T follicular helper cell (primary cell): ENCODE measurements at places on chromosomes 3 and 15.

- DNase-seq = no peak
Measured at GRCh38 chr3:42865256-42865655, 10.4 kb downstream of the CYP8B1 start.

GRCh38 chr3:8756671-8757070 lies 12.7 kb downstream of the OXTR start:
- DNase-seq = no peak

DNA sequence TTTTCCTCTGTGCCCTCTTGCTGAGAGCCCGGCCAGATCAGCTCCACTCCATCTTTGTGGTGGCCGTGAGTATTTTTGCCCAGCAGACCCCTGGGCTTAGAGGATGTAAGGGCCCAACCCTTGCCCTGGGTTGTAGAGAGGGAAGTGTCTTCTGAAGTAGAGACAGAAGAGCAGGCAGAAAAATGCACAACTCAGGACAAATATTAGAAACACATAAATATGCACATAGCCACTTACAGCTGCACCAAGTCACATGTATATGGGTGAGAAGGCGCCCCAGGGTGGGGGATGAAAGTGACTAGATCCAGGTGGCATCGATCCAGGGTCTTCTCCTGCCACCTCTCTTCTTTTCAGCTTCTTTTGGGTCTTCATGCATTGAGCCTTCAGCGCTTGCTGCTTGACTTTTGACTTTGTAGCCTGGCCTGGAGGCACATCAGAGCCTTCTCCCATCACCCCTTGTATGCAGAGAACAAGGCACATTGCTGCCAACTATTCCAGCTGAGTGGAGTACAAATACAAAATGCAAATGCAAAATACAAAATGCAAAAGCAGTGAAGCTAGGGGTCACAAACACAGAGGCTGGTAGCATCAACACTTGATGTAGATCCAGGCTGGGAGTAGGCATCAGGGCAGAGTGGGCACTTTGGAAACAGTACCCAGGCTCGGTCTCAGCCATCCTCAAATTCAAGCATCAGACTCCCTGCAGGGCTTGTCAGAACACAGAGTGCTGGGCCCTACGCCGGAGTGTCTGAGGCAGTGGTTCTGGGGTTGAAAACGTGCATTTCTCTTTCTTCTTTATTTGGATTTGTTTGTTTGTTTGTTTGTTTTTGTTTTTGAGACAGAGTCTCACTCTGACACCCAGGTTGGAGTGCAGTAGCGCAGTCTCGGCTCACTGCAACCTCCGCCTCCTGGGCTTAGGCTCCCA lies 133.0 kb downstream of the ASB7 start:
- no peak for DNase-seq

GRCh38 chr3:170721563-170721962 lies 135.7 kb upstream of the SLC7A14 start:
- DNase-seq = no peak

- no peak for DNase-seq
Measured at GRCh38 chr15:93730724-93731123, 500.6 kb upstream of the MCTP2 start.

DNA sequence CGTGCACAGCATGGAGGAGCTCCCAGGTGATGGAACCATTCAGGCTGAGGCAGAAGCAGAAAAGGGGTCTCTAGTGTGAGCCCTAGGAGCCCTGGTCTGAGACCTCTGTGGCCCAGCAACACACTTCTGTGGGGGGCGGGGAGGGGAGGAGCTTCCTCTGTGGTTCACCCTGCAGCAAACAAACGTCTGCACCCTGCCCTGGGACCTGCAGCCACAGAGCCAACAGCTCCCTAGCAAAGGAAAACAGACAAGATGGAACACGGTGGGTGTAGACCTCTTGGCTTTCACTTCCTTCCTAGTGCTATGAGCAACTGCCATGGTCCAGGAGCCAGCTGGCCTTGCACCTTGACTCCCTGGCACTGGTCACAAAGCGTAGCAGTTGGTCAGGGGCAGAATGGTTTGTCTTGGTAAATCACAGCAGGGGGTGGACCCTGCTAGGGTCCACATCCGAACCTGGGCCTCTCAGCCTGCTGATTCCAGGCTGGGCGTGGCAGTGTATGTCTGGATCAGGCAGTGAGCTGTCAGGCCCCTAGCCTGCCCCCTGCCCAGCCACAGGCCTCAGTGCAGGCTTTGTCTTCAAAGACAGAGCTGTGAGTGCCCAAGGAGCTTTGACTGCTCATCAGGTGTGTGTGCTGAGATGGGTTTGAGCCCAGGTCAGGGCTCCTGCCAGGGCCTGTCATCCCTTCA lies 6.7 kb downstream of the AMIGO3 start:
- DNase-seq = no peak

GRCh38 chr3:131608296-131608695 lies 105.5 kb upstream of the MRPL3 start:
- DNase-seq = no peak

- no peak for DNase-seq
Measured at GRCh38 chr15:89864958-89865739, 28.6 kb downstream of the AP3S2 start.

DNA sequence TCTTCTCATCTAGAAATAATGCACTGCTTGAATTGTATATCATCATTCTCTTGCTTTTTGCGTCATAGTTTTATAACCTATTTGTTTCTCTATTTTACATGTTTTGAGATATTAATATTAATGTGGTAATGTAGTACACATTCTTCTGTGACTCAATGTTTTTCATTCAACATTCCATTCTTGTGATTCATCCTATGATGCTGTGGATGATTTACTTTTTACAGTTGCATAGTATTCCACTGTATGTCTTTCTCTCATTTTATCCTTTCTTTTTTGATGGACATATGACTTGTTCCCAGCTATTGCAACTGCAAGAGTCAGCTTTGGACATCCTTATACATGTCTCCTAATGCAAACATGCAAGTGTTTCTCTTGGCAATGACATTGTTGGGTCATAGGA lies 20.6 kb upstream of the VEPH1 start:
- DNase-seq = no peak

GRCh38 chr15:64894395-64895056 lies 17.2 kb upstream of the ANKDD1A start:
- DNase-seq = peak; percentile 82

- no peak for DNase-seq
Measured at GRCh38 chr3:114551770-114552526, 258.1 kb downstream of the TIGIT start.

GRCh38 chr3:67821135-67821534 lies 166.7 kb upstream of the SUCLG2 start:
- no peak for DNase-seq

DNA sequence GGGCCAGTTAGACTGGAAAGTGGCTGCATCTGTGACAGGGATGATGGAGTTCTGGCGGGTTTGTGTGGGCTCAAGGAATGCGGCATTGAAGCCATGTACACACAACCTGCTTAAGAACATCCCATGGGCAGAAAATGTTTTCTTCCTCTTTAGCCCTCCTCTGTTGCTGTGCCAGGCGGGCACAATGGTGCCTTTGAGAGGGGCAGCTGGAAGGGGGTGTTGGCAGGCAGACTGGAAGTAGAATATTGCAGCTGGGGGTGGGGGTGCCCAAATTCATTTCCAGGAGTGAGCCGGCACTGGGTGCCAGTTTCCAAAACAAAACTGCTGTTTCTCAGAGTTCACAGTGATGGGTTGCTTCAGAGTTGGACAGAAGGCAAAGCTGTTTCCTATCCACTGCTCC lies 91.8 kb upstream of the ETV5 start:
- DNase-seq = no peak

DNA sequence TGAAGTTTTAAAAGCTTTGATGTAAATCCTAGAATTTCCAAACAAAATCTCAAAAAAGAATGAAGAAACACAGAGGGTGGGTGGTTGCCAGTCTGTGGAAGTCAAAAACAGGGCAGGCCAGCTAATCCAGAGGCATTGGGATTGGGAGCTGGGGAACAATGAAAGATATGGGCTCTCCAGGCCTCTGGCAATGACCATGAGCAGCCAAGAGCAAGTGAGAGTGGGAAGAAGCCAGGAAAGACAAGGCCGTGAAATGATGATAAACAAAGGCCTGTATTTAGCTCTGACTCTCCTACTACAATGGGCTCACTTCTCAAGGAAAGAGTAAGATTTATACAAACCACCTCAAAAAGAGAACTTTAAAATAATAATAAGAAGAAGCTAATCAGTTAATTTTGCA lies 248.5 kb downstream of the ZMAT3 start:
- DNase-seq = no peak

DNA sequence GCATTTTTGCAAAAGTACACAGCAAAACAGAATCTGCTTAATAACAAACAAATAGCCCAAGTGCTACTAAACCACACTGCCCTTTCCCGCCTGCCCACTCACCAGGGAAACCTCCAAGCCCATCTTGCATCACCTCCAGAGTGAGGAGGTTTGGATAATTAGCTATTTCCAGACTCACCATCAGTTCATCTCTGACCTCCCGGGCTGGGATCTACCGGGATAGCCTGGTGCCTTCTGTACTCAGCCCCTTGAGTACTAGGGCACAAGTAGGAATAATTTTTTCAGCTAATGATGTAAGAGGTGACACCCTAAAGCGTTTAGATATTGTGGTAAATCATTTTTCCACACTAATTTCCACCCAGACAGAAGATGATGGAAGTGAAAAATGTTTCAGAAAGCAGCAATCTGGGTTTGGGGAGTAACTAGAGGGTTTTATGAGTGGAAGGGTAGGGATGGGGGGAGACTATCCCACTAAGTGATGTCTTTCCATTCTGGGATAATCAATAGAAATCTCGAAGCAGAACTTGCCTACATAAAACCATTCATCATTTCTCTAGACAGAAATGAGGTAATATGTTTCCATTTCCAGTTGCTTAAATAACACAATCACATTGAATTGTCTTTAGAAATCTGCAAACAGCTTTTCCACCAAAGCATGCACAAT lies 40.9 kb downstream of the TAFA4 start:
- DNase-seq = no peak

DNA sequence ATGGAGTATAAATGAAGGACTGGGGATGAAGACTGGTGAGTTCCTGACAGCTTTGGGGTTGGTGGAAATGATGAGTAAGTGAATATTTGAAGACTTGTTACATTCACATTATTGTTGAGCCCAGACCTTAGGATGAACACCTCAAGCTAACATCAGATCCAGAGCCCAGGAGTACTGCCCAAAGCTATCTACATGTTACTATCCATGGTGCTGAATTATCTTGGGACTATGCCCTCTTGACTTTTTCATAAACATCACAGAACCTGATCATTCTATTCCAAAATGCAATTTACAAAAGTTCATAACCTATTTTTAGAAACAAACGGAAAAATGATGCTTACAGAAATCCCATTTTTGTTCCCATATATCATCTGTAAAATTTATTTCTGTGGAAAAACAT lies 613.3 kb downstream of the TUSC7 start:
- no peak for DNase-seq

- no peak for DNase-seq
Measured at GRCh38 chr3:37987315-37987697, 3.3 kb upstream of the VILL start.

DNA sequence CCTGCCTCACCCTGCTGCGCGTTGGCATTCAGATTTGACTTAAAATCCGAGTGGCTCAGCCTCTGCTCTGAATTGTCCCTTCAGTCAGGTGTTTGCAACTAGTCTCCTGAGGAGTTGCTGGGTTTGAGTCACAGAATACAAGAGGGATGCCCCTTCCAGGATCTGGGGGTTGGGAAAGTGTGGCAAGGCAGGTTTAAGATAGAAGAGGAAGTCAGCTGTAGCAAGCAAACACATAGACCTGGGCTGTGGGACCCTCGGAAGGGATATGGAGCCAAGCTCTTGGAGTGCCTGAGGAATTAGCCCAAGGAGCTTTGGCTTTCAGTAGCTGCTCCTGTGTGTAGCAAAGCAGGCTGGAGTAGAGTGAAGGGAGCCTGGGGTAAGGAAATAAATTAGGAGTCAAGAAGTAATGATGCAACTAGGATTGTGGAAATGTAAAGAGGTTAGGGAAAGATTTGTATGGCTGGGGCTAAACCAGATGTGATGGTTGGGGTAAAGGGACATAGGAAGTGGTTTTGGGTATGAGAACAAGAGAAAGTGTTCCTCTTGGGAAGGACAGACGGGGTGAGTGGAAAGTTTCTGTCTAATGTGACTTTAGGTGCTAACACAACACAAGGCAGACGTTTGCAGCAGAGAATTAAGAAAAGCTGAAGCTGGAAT lies 41.2 kb downstream of the RAB7A start:
- DNase-seq = no peak

- no peak for DNase-seq
Measured at GRCh38 chr3:64157150-64158035, 67.9 kb downstream of the PRICKLE2 start.

GRCh38 chr3:128804811-128805155 lies 74.6 kb upstream of the ACAD9 start:
- no peak for DNase-seq

DNA sequence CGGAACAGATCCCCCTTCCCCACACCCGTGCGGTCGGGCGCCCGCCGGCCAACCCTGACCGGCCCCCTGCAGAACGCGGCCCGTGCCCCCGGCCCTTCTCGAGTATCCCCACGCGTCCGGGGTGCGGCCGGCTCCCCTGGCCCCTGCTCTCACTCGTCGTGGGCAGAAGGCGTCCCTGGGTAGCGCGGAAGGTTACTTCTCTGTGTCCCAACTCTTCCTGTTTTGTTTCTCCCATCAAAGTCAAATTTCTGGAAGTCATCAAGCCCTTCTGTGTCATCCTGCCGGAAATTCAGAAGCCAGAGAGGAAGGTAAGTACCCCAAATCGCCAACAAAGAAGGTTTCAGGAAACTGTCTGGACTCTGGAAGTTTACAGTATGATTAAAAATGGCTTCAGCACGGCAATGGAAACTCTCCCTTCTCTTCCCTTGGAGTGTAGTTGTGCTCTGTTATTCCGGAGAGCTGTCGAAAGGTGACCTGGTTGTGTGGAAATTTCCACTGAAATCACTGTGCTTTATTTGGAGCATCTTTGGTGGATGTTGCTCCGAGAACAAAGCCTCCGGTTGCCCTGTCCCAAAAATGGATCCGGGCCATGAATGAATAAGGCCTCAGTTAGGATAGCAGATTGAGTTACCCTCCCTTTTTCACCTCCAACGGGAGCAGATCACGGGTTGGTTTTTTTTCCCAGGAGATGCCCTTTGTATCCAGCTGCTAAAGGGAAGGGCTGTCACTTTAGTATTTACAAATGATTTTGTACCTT lies 536 bp downstream of the SEC61A1 start:
- no peak for DNase-seq

- no peak for DNase-seq
Measured at GRCh38 chr3:40598338-40598737, 73.6 kb downstream of the ZNF621 start.
